ENCODE measurements at places on chromosomes 2 and 18.

DNA sequence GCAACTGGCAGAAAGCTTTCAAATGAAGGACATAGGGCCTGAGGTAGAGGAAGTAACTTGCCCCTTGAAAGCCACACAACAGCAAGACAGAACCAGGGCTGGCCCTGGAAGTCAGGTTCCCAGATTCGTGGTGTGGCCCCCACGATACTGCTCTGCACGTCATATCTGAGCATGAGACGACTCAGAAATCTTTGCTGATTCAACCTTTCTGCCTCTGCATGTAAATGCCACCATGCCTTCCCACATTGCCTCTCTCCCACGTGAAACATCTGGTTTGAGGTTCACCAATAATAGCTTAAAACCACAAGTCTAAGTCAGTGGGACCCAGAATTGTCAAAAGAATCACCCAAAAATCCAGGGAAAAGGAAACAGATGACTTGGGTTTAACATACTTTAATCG is 214.0 kb upstream of the TRIB2 start:
- DNase-seq, result peak; percentile 94

DNA sequence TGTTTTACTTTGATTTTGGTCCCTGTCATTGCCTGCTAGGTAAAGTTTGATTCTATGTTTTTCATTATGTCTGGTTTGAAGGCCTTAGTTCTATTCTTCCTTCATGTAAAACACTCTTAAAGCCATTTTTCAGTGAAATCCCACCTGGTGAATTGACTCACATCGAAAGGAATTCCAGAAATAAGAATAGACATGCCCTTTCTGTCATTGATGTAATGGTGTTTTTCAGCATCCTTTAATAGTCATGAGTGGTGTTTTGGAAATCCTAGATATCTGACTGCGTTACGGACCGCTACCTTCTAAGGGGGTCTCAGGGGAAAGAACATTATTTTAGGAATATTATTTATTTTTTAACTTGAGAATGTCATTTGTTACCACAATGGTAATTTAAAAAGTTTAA is 104.5 kb upstream of the ZEB2 start:
- no peak for DNase-seq

GRCh38 chr2:30645745-30646119 is 161.5 kb downstream of the CAPN13 start:
- no peak for DNase-seq

GRCh38 chr2:43846140-43846793 is 7.5 kb downstream of the ABCG8 start:
- DNase-seq, result no peak

GRCh38 chr2:165056564-165056963 is 101.2 kb upstream of the SLC38A11 start:
- no peak for DNase-seq

GRCh38 chr2:70214953-70215549 is 24.2 kb upstream of the C2orf42 start:
- peak; percentile 94 for DNase-seq

DNA sequence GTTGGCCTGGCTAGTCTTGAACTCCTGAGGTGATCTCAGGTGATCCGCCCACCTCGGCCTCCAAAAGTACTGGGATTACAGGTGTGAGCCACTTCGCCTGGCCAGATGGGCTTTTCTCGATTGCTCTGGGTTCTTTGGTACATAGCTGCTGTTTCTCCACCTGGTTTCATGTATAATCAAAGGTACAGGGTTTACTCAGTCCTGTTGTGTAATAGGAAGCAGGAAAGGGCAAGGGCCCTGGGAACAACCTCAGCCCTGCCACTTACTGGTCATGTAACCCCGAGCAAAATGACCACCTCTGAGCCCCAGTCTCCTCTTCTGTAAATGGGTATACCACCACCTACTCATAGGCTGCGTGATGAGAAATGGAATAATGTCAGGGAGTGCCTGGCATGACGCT is 34.0 kb downstream of the RMC1 start:
- DNase-seq, result no peak

DNA sequence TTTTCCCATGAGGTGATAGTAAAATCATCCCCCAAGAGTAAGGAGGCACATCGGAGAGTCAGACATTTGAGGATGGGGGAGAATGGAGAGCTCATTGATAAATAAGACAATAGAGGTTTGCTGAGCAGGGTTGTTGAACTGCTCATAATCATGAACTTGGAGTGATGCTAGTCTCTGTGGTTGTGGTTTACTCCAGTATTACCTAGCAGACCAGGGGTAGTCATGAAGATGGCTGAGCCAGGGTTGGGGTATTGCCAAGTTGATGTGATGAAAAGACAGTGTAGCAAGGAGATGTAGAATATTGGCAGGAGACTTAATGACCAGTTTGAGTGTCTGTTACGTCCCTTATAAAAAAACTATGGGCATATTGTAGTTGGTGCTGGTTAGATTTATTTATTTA is 25.4 kb downstream of the CYBRD1 start:
- peak; percentile 52 for DNase-seq

GRCh38 chr2:238243496-238244076 is 3.7 kb upstream of the HES6 start:
- DNase-seq, result no peak

DNA sequence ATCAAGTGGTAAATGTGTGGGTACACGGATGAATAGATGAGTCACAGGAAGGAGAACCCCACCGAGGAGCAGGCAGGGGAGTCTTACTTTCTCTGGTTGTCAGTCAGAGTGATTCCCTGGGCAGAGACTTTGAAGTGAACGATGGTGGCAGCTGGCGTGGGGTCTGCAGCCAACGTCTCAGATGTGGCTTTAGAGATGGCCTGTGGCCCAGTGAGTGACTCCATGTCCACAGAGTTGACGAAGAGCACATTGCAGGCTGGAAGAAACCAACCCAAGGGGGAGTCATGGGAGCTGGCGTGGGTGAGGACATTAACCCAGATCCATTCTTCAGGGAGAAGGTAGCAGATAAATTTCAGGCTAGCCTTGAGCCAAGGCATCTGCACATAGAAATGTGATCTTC is 193.1 kb downstream of the TNS1 start:
- DNase-seq, result no peak

DNA sequence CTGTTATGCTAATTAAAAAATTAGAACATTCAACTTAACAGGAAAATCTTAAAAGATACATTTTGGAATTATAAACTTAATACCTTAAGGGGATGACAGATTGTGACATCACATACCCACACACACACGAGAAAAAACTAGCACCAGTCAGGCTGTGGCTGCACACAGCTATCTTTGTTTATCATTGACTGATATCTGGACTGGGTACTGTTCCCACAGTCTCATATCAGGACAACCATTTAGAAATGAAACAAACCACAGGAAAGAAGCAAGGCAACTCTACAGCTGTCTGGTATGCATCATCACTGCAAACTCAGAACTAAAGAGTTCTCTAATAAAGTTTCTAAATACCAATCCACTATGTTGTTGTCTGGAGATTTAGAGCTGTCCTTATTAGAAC is 210.9 kb upstream of the SMAD7 start:
- peak; percentile 45 for DNase-seq

DNA sequence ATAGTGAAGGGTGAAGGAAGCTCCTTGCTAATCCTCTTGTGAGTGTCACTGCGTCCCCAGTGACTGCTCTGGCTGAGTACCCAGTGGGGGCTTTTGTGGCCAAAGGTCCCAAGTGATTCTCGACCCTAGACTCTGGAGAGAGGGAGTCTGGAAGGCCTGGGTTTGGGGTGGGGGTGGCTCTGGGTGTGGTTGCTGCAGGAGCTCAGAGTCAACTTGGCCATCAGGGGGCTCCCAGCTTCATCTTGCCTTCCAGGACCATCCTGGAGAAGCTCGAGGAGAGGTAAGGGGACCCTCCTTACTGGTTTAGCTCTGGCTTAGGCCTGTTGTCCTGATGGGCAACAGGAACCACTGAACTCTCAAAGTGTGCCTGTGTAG is 592 bp downstream of the PSD4 start:
- DNase-seq, result no peak

- DNase-seq, result no peak
Observed at GRCh38 chr2:41934329-41934958, 113.4 kb upstream of the PKDCC start.

DNA sequence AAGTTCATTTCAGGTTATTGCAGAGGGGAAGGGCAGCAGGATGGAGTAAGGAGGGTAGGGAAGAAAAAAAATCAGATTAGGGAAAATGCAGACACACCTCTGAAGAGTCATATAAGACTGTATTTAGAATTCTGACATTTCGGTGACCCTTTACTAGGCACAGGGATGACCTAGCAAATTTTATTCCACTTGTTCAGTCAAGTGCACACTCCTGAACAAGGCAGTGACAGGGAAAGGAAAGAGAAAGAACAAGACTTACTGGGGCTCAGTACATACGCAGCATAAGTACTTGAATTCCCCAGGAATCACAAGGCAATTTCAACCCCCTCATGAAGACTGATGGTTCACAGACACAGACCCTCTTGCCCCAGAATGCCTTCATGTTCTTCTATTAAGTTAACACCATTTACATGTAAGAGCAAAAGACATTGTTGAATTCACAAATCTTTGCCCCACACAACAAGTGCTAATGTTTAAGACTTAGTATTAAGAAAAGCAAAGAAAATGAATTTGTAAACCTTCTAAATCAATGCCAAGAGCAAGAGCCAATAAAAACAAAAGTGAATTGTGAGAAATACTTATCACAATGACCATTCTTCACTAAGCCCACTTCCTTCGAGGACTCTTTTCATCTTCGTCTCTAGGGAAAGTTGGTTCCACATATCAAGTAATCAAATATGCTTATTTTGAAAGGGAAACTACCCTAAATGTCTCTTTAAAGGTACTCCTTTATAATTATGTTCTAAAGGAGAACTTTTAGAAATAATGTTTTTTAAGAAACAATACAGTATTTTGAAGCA is 47.0 kb downstream of the COBLL1 start:
- DNase-seq, result no peak

GRCh38 chr2:234289834-234290590 is 206.9 kb downstream of the ARL4C start:
- peak; percentile 87 for DNase-seq

DNA sequence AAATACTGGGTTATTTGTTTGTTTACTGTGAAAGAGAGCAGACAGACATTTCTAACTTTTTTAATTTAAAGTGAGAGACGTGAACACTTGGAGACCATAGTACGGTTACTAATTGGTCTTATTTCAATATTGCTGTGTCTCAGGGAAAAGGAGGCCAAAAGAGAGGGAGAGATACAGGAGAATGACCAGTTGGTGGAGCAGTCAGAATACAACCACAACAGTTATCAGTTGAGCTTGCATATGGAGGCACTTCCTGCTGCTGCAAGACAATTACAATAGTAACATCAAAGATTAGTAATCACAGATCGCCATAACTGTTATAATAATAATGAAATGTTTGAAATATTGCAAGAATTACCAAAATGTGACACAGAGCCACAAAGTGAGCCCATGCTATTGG is 58.2 kb downstream of the TWSG1 start:
- peak; percentile 13 for DNase-seq

- DNase-seq, result no peak
Observed at GRCh38 chr2:43106559-43107527, 119.6 kb downstream of the ZFP36L2 start.

GRCh38 chr2:199910338-199911051 is 598 bp upstream of the C2orf69 start:
- DNase-seq, result no peak

- DNase-seq, result peak; percentile 92
Observed at GRCh38 chr18:36352384-36352783, 54.9 kb downstream of the FHOD3 start.

GRCh38 chr2:79622508-79622907 is 109.7 kb downstream of the CTNNA2 start:
- DNase-seq, result peak; percentile 20

DNA sequence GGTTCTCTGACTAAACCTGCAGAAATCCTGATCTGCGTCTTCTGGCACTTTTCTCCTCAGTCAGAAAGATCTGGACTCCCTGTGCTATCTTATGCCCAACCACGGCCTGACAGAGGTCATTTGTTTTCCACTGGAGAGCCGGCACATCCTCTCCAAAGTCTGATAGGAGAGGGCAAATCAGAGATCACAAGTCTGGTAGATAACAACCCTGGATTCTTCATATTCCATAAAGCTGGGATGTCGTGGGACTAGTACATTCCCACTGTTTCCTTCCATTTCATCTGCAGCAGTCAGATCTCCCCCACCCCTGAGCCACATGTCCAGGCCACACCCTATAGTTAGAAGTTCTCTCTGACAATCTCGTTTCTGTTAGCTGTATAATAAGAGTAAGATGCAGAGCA is 157.0 kb downstream of the MGAT5 start:
- DNase-seq, result peak; percentile 39

DNA sequence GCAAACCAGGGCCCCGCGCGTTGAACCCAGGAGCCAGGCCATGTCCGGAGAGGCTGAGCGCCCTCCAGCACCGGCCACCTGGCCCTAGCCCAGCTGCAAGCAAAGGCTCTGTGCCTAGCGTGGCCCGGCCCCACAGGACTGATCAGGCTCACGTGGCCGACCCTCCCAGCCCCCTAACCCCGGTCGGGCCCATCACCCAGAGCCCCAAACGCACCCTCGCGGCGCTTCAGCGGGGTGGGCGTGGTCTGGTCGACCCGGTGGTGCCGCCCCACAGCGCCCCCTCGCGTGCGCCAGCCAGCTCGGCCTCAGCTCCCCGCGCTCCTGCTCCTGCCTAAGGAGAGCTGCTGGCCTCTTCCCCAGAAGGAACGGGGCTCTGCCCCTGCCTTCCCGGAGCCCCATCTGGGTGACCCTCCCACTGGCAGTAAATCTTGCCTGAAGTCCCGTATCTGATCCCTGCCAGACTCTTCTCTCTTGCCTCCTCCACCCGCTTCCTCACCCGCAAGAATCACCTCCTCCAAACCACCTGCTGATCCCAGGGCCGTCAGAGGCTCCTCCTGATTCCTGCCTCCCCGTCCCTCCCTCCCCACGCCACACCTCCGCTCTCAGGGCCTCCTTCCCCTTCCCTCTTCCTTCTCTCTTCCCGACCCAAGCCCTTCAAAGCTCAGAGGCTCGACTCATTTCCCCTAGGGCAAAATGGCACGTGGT is 12.3 kb upstream of the TEX51 start:
- DNase-seq, result peak; percentile 22

GRCh38 chr2:137838255-137839092 is 125.8 kb upstream of the HNMT start:
- DNase-seq, result peak; percentile 57
